ENCODE measurements at places on chromosomes 3 and 15. TPM values are rescaled to one million over a fixed set of nuclear protein-coding genes. Genes with fewer than 3 reads are reported as not detected.

GRCh38 chr3:186519021-186519658, 25.0 kb downstream of the CRYGS start:
- peak; percentile 62 for ATAC-seq

DNA sequence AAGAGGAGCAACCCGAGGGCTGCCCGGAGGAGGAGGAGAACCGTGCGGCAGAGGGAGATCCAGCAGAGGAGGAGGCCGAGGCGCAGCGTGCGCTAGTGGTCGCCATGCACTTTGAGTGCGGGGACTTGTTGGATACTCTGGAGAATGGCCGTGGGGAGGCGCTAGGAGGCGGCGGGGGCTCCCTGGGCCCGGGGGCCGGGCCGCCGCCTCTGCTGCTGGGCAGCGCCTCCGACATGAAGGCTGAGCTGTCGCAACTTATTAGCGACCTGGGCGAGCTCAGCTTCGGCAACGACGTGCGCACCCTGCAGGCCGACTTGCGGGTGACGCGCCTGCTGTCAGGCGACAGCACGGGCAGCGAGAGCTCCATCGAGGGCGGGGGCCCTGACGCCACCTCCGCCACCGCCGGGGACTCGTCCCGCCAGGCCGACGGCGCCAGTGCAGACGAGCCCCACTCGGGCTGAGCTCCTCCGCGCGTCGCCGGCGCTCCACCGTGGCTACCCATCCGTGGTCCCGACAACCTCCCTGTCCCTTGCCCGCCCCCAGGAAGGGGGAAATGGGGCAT, 2.0 kb downstream of the FAM43A start:
- peak; percentile 35 for ATAC-seq

The GOLGA6L10 gene
- 3.9 TPM for total RNA-seq

The DGKG gene
- total RNA-seq, result 0.40 TPM

DNA sequence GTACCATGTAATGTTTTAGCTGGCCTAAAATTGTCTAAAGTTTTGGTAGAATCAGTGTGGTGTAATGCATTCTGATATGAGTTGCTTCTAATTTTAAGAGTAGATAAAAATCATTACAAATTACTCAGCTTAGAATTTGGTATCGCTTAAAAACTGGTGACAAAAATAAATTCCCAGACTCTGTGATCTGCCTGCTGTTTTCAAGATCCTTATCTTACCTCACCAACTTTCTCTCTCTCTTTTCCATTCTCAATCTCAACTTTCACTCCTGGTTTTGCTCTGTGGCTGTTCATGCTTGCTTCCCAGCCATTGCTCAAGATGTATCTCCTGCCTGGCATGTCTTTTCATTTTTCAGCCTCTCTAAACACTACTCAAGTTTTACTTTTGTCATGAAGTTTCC, 45.7 kb downstream of the TCF12 start:
- ATAC-seq, result no peak

DNA sequence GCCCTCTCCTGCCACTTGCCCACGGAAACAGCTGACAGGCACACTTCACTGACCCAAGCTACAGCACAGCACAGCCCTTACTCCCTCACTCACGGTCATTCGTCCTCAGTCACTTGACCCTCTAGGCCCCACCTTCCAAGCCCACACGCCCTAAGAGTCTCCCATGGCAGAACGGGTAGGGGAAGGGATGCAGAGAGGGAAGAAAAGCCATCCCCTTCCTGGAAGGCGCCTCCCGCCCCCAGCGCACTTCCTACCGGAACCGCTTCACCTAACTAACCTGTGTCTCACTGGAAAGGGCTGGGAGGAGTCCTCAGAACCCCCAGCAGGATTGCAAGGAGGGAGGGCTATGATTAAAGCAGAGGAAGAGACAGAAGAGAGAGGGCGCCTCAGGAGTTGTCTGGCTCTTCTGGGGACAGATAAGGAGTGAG, 22.9 kb downstream of the EPHB3 start:
- ATAC-seq, result peak; percentile 7
